Right ventricle myocardium inferior (tissue), 1 donor: ENCODE measurements at places on chromosomes 7 and 10. TPM values are rescaled to one million over a fixed set of nuclear protein-coding genes. Genes with fewer than 3 reads are reported as not detected.

GRCh38 chr7:54091322-54091721, 450.9 kb upstream of the VSTM2A start:
- DNase-seq = no peak

DNA sequence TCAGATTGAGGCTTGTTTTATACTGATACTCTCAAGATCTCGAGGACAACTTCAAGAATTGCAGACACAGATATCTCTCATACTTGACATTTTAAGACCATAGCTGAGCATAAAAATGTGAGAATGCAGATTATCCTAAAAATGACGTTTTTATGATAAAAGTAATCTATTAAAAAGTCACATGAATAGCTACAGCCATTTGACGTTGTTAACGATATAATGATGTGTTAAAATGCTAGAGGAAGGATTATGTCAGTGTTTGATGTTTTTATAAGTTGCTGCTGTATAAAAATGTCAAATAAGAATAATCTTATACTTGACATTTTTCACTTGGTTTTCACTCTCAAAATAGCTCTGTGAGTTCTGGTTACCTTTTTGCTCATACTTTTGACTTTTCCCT, 67.1 kb upstream of the NPVF start:
- DNase-seq = no peak

ZNF804B gene
- total RNA-seq = not detected

ESYT2 gene
- total RNA-seq = 42.5 TPM
